ENCODE measurements at places on chromosomes 16 and 17.

DNA sequence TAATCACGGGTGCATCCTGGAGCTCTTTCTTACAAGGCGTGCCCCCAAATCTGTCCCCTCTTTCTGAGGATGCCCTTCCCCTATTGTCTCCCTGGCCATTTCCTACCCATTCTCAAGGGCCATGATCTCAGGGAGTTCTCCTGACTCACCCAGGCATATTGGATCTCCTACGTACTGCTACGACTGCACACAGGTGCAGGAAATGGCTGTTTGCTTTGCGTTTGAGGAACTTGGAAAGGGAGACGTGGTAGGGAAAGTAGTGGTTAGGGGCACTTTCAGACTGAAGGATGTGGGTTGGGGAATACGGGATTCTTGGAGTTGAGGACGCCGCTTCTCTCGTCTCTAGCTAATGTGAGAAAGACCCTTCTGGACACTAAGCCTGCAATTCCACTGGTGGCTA lies 18.7 kb upstream of the MEOX1 start:
- no peak for DNase-seq

- DNase-seq = no peak
Observed at GRCh38 chr16:4639899-4640509, 15.4 kb downstream of the MGRN1 start.

DNA sequence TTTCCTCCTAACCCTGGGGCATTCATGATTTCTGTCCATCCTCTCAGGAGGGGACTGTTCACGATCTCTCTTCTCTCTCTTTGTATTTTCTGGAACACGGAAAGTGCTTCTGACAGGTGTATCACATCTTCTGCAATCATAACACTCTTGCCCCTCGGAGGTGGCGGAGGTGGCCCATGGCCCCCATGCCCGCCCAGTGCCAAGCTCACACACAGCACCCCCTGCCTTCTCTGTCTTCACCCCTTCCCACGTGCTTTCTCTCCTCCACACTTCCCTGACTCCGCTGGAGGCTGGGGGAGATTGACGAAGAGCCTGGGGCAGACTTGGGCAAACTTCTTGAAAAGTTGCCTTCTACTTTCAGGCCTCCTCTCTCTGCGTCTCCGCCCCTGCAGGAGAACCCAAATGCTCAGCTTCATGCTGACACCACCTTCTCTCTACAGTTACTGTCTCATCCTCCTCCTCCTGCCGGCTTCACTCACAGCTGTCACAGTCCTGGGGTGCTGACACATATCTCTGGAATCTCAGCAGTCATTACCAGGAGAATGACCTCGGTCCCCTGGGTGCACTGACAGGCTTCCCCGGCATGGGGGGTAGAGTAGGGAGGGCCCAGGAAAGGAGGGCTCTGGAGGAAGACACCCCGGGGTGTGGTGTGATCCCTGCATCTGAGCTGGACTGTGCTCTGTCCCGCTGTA lies 127.1 kb downstream of the ENGASE start:
- DNase-seq = no peak

GRCh38 chr16:17743158-17743557 lies 272.4 kb upstream of the XYLT1 start:
- no peak for DNase-seq

- no peak for DNase-seq
Observed at GRCh38 chr16:23403547-23403946, 49.4 kb downstream of the COG7 start.

DNA sequence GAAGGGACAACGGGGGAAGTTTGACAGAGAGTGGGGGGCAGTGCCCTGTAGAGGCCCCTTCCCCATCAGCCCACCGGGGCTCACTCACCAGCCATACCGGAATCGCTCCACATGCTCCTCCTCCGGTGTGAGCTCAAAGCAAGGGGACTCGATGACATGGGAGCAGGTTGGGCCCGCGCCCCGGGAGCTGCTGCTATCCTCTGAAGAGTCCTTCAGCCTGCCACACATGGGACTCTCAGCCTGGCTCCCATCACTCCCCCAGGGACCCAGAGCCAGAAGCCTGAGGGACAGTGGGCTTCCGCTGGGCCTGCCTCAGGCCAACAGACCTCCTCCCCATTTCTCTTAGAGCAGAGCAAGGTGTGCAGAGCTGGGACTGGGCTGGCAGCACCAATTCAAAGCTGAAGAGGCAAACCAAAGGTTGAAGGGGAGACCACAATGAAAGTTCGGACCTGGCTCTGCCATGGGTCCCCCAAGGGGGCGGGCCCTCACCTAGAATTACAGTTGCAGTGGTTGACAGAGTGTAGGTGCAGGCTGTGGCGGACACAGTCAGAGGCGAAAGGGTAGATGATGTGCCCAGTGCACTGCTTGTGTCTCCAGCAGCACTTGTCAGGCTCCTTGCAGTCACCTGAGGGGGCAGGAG lies 7.3 kb downstream of the PROCA1 start:
- no peak for DNase-seq

GRCh38 chr16:87392821-87393679 lies 914 bp downstream of the MAP1LC3B start:
- DNase-seq = peak; percentile 23

DNA sequence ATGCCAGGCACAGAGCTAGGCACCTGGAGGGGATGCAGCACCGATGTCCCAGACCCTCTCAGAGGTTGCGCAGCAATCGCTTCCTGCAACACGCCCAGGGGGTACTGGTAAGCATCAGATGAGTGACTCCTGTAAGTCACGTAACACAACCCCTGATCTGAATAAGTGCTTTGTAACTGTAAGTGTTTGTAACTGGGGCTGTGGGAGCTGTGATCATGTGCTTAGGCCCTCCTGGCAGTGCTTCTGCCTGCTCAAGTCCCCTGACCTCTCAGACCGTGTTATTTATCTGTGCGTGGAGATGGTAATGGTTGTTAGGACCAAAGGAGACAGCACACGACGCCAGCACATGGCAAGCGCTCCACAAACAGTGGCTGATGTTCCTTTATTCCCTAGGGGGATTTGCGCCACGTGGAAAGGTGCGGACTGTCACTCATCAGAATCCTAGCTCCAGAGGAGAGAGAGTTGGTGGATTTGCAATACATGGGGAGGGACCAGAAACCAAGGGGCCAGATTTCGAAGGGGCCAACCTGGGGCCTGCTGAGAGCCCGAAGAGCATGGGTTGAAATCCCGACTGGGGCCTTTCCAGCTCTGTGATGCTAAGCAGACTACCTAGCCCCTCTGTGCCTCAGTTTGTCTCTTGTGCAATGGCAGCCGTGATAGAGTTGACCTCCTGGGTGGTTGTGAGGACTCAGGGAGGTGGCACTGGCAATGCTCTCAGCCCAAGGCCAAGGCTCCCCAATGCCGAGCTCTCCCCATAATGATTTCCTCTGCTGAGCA lies 151.8 kb downstream of the IRF8 start:
- DNase-seq = no peak

DNA sequence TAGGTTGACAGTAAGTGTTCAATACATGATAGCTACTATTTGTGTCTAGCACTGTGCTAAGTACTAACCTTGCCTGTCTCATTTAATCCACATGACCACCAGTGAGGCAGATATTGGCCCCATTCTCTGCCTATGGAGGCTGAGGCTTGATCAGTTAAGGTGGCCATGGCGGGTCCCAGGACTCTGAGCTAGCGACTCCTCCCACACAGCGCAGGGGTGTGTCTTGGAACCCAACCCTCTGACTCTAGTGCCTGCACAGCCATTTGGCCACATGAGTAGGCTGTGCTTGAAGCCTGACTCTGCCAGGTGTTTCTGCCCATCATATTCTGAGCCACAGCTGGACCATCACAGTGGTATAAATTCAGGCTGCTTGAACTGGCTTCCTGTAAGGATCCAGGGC lies 6.4 kb downstream of the NHERF1 start:
- DNase-seq = no peak

GRCh38 chr17:79463421-79464317 lies 147.2 kb downstream of the RBFOX3 start:
- no peak for DNase-seq

DNA sequence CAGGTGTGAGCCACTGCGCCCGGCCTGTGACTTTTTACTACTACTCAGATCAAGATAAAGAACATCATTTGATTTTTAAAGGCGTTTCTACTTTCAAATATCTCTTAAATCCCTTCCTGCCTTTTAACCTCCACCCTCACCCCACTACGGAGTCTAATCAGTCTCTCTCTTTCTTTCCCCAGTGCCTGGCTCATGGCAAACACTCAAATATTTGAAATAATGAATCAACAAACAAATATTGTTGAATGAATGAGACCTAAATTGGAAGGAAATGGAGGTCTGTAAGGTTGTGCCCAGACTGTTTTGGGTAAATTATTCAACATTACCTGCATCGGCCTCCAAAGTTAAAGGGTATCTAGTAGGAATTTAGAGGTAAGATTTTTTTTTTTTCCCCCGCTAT lies 14.7 kb downstream of the COPZ2 start:
- DNase-seq = no peak

- DNase-seq = no peak
Observed at GRCh38 chr17:43814026-43814425, 18.9 kb downstream of the MPP3 start.

DNA sequence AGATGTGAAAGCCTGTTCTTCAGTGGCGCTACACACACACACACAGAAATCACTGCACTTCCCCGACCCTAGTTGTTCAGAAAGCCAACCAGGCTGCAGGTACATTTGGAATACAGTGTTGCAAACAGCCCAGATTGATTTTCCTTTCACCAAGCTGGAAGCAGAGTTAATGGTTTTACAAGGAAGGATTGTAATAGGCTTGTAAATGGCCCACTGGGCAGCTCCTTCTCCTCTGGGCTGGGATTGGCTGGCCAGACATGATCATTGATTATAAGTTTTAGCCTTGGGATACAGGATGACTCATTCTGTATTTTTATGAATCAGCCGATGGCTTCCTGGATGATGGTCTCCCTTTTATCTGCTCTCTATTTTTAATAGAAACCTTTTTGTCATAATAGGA lies 2.5 kb downstream of the VAT1L start:
- DNase-seq = no peak

DNA sequence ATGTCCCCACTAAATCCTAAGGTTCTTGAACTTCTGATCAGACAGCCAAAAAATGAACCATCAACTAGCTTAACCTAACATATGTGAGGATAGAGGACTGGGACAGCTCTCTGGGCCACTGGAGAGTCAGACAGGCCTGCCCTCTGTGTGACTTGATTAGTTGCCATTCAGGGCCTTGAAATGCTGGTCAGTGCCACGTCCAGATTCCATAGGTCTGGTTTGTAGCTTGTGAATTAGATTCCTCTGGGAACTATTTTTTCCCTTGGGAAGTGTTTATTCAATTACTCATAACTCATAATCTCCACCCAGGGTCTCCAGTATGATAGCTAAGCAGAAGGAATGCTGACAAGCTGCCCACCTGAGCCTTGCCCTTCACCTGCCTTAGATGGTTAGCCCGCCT lies 48.2 kb downstream of the IGF2BP1 start:
- no peak for DNase-seq

DNA sequence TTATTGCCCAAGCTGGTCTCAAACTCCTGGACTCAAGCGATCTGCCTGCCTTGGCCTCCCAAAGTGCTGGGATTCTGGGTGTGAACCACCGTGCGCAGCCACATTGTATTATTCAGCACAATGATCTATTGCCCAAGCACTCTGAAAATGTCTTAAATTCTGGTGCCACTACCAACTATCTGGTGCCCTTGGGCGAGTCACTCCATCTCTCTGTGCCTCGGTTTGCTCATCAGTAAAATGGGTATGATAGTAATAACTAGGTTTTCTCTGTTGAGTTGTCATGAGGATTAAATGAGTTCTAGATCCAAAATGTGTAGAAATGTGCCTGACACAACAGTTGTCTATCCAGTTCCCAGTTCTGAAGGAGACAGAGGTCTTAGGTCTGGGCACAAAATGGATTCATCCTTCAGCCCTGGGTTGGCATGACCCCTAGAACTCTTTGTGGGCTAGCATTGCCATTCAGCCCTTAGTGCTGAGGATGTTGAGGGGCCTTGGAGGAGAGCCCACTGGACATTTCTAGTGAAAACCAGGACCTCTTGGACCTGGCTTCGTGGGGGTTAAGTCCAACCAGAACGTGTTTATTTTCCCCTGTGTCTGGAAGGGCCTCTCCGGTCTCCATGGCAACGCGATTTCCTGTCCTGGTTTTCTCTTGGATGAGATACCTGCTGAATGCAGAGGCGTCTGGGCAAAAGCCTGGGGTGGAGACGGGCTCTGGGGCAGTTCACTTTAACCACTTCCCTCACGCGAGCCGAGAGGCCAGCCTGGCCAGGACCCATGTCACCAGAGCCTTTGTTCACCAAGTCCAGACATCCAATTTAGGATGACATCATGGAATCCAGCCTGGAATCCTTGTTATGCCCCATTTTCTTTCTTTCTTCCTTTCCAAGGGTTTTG lies 43.7 kb upstream of the TNRC6A start:
- no peak for DNase-seq

- DNase-seq = no peak
Observed at GRCh38 chr16:88995746-88996535, 18.9 kb upstream of the CBFA2T3 start.

DNA sequence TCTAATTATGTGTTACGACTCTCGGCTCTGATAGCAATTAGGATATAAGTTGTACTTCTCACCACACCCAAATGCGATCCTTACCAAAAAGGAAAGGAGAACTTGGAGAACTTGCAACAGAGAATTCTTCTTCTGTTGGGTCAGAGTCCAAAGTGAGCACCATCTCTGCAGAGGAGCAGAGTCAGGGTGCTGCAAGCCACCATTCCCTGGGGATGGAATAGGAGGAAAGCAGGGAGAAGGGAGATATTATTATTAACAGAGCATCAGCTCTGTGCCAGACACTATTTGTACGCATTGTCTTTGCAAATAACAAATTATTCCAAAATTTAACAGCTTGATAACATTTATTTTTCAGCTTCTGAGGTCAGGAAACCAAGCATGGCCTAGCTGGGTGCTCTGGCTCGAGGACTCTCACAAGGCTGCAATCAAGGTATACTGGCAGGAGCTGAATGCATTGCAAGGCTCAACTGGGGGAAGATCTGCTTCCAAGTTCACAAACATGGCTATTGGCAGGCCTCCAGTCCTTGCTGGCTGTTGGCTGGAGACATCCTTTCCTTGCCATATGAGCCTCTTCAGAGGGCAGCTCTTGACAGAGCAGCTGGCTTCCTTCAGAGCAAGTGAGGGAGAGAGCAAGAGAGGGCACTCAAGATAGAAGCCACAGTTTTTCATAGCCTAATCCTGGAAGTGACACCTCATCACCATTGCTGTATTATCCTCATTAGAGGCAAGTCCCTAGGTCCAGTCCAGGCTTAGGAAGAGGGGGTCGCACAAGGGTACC lies 296.2 kb upstream of the CDH5 start:
- no peak for DNase-seq
